Caco-2 (cell line): ENCODE measurements at places on chromosomes 1 and 21.

GRCh38 chr1:100834777-100835660 lies 59.6 kb downstream of the EXTL2 start:
- DNase-seq, result peak; percentile 12

DNA sequence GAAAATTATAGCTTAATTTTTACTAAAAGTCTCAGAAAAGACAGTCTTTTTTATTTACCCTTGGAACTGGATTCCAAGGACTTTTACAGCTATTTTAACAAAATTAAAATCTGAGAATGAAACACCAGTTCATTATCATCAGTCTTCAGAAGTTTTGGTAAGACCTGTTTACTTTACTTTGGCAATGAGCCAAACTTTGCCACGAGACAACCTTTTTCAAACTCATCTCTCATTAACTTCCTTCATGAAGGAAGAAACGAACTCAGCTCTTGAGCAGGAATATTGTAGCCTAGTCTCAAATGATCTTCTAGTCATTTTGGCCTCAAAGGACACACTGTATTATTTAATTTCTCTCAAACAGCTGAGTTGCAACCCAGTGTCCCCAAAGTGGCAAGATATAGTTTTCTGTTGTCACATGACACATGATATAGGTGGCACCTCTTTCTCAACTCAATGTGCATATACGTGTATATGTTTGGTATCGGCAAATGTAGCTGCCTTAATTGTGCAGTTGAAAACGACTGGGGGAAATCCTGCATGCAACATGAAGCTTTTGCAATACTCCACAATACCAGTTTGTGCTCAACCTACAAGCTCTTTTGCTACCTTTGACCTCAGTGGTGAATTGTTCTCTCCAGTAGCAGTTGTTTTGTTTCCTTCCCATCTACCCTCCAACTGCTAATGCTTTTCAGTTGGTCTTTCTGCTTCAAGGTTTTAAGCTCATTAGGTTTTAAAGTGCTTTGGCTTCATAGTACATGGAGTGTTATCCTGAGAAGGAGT lies 8.4 kb upstream of the GNG4 start:
- no peak for DNase-seq

GRCh38 chr1:183804916-183805841 lies at the start of gene RGL1:
Gene RGL1 (plus strand): TSS chr1:183805120. CDS start chr1:183805298, 178 bp downstream.
- peak; percentile 81 for DNase-seq

- DNase-seq, result no peak
Observed at GRCh38 chr1:209600541-209600940, 17.0 kb downstream of the CAMK1G start.

DNA sequence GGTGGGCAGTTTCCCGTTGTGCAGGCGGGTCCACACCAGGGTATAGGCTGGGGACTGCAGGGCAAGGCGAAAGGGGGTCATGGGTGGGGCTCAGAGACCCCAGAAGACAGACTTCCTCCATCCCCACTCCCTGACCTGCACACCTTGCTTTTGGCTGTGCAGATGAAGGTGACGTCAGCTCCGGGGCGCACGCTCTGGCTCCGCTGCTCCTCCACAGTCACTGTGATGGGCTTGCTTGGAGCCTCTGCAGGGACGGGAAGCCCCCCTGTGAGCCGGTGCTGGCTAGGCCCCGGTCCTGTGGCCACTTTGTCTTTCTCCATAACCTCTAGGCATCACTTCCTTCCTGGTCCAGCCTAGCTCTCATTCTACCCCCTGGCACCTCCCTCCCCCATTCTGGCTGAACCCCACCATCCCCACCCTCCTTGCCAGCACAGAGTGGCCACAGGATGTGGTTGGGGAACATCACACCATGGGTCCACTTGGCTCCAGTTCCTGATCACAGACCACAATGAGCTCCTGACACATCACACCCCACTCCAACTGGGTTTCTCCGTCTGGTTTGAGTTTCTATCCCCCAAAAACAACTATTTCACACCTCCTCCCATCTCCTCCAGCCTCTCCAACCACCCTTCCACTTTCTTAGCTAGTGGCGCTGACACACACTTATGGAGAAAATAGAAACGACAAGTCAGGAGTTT lies 45.2 kb downstream of the LDLRAD2 start:
- DNase-seq, result no peak

GRCh38 chr1:181189691-181190363 lies 101.3 kb downstream of the IER5 start:
- peak; percentile 89 for DNase-seq

- DNase-seq, result no peak
Observed at GRCh38 chr1:239805042-239805441, 286.6 kb upstream of the FMN2 start.

GRCh38 chr1:159924025-159924790 lies 1.1 kb downstream of the TAGLN2 start:
- DNase-seq, result peak; percentile 84

- no peak for DNase-seq
Observed at GRCh38 chr1:7389201-7389905, 381.7 kb upstream of the VAMP3 start.

GRCh38 chr1:101145449-101145820 lies 91.4 kb upstream of the S1PR1 start:
- no peak for DNase-seq

DNA sequence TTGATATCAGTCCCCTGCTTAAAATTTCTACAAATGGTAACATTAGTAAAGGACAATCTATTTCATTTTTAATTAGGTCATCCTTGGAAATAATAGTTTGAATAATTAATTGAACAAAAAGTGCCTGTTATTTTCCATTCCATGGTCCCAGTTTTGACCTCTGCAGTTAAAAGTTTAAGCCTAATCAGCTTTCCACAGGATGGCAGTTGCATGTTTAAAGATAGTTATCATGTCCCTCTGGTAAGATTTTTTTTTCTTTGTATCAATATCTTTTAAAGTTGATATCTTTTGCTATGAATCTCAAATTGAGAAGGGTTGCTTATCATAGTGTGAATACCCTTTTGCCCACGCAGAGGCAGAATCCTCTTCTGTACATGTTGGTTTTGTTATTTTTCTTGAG lies 90.4 kb downstream of the HS2ST1 start:
- no peak for DNase-seq

- DNase-seq, result peak; percentile 58
Observed at GRCh38 chr1:29513357-29513756, 277.0 kb downstream of the PTPRU start.

DNA sequence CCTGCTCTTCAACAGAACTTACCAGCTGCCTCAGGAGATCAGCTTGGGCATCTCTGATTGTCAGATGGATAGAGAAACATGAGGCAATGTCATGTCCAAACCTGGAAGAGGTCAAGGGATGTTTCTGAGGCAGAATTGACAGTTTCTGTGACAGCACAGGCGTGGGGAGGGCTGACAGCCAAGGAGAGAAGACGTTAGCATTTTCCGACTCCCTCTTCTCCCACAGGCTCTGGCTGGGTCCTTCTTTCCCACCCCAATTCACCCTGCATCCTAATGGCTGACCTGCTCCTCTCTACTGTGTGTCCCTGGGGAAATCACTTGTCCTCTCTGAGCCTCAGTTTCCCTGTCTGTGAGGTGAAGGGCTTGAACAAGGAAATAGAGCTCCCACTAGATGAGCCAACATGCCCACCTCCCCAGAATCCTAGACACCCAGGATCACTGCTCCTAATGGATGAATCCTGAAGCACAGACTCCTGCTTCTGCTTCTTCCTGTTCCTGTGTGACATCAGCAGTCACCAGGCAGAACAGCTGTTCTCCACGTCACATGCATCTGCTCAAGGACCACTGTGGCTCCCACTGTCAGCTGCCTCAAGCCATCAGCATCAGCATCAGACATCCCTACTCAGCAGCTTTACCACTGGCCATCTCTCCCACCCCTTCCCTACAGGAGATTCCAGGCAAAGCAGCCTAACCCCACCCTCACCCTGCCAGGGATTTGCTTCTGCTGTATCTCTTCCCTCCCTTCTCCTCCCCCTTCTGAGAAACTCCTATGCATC lies 408.0 kb downstream of the MATN1 start:
- DNase-seq, result no peak

DNA sequence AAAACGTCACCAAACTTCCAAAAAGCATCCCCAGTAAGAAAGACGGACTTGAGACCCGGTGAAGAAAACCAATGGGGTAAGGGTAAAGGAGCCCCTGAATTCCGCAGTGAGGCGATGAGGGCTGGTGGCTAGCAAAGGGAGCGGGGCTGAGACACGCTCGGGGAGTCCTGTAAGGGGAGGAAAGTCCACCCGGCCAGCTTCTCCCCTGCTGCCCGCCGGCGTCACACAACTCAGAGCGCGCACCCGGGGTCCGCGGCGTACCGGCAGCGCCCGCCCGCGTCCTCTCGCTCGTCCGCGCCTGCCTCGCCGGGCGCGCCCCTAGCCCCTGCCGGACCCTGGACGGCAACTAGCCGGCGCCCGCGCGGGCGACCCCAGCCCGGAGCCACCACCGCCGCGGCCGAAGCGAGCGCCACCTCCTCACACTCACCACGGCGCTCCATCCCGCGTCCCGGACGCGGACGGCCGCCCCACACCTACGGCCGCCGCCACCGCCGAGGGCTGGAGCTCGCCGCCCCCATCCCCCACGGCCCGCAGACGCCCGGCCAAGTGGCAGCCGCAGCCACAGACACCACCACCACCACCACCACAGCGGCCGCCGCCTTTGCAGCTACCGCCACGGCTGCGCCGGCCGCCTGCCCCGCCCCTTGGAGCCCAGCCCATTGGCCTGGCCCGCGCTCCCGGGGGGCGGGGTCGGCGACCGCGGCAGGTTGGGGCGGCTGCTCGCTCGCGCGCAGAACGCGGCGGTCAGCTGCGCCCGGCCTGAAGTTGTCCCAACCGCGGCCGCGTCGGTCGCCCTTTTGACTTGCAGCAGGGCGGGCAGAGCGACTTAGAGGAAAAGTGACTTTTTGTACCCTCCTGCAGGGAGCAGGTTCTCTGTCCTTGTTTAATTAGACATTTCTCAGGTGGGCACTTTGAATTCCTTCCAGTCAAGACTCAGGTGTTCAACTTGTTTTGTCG lies 10.0 kb upstream of the ARHGAP29 start:
- DNase-seq, result peak; percentile 82

DNA sequence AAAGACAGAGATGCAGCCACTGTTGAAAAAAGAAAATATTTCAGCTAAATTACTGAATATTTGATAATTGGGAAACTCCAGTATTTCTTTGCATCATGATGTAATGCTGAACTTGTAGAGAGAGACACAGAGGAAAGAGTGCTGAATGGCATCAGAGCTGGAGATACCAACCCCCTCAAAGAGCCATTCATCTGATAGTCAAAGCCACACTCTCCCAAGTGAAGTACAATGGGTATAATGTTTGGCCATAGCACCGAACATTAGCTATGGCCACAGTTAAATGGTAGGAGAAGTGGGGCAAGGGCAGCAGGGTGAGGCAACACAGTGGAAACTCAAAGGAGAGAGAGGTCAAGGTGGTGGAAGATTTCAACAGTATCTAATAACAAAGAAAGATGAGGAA lies 107.5 kb upstream of the TNFSF4 start:
- DNase-seq, result no peak

DNA sequence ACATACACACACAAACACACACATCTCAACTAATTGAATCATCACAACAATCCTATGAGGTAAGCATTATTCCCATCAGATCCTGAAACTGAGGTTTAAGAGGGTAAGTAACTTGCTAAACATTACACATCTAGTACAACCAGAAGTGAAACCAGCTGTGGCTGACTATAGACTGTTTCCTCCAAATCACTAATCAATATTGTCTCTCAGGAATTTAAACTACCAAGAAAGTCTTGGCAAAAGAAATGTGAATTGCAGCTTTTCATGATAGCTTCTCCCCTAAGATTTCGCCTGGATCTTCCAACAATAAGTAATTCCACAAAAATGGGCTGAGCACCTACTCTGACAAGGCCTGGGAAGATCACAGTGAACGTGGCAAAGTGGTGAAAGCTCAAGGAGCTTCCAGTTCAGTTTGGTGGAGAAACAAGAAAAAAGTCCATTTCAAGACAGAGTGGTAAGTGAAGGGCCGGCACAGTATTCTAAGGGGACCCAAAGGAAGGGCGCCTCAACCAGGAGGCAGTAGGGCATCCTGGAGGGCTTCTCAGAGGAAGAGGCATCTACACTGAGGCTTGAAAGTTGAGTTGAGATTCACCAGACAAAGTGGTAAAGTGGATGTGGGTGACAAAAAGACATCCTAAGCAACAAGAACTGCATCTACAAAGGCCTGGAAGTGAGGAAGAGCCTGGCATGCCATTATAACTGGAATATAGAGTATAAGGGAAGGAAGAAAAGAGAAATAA lies 22.1 kb downstream of the LRRC52 start:
- no peak for DNase-seq

DNA sequence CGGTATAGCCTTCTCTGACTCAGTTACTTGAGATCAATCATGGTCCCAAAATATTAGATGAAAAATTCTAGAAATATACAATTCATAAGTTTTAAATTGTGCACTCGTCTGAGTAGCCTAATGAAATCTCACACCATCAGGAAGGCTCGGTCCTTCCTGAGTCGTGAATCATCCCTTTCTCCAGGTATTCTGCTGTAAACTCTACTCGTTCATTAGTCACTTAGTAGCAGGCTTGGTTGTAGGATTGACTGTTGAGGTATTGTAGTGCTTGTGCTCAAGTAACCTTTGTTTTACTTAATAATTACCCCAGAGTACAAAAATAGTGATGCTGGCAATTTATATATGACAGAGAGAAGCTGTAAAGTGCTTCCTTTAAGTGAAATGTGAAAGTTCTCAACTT lies 238.7 kb downstream of the OLFM3 start:
- no peak for DNase-seq

GRCh38 chr1:38082769-38083263 lies 36.2 kb upstream of the POU3F1 start:
- DNase-seq, result no peak

DNA sequence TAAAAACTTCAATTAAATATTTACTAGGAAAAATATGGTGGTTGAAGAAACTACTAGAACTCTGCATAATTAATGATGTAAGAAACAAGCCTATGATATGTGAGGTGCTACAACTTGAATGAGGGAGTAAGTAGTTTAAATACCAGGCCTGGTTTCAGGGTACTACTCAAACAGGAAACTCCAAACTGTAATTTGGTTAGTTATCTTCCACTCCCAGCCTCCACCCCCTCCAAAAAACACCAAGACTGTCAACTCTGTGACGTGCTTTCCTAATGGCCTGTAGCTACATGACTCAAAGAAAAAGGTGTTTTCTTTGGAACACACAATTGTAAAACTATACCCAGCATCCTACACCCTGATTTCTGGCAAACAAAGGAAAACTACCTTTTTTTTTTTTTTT lies 55.9 kb upstream of the RCC1 start:
- DNase-seq, result no peak

DNA sequence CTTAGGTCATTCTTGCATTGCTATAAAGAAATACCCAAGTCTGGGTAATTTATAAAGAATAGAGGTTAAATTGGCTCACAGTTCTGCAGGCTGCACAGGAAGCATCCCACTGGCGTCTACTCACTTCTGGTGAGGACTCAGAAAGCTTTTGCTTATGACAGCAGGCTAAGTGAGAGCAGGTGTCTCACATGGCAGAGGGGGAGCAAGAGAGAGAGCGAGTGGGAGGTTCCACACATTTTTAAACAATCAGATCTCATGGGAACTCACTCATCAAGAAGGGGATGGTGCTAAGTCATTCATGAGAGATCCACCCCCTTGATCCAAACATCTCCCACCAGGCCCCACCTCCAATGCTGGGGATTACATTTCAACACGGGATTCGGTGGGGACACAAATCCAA lies 13.6 kb upstream of the RGS4 start:
- DNase-seq, result peak; percentile 10

GRCh38 chr1:221527886-221528624 lies 213.8 kb downstream of the DUSP10 start:
- no peak for DNase-seq

- DNase-seq, result no peak
Observed at GRCh38 chr1:66154394-66154793, 361.7 kb downstream of the PDE4B start.

GRCh38 chr1:56297208-56297607 lies 282.2 kb downstream of the PLPP3 start:
- no peak for DNase-seq
